SK-N-DZ (cell line): ENCODE measurements at places on chromosomes 4 and X.

DNA sequence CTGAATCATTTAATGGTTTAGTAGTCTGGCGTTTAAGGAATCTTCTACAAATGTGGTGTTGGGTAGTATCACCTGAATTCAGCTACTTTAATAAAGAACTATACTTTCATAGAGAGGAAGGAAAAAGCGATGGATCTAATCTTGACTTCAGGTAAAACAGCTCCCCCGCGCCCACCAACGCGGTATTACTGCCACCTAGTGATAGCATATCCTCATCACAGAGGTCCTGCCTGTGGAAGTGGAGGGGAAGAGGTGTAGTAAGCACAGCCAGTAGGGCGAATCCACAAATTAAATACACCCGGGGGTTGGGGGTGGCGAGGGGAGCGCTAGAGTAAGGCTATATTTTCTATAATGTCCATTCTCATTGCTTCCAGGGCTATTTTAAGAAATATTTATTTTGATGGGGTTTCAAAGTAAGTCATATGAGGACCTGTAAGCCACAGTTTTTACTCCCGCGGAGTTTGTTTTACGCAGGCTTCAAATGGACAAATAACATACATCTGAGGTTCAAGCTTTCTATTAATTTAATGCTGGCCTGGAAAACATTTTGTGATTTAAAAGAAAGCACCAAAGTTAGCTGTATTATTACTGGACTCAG is 8.3 kb upstream of the DAPP1 start:
- DNase-seq, result peak; percentile 63

GRCh38 chrX:68807818-68808217 is 21.0 kb upstream of the EFNB1 start:
- DNase-seq, result no peak

DNA sequence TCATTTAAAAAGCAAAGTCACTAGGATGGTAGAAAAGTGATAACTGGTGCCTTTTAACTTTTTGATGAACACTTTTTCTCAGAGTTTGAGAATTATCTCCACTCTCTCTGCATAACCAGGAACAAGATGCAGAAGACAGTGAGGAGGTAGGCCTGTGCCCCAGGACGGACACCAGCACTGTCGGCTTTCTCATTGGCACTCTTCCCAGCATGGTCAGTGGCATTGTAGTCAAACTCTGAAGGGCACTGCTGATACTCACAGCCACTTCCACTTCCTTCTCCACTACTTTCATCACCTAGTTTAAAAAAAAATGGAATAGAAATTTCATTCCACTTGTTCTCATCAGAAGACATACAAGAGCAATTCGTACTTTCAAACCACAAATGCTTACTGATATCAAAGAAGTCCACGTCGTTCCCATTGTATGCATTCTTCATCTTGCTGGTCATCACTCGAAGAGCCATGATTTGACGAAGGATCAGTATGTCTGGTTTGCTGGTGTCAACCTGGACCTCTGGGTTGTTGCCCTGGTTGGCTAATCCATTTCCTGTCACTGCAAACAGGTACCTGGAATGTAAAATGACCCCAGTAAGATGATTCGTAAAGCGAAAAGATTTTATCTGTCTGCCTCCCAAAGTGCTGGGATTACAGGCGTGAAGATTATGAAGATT is 84.8 kb upstream of the TFDP3 start:
- DNase-seq, result no peak

DNA sequence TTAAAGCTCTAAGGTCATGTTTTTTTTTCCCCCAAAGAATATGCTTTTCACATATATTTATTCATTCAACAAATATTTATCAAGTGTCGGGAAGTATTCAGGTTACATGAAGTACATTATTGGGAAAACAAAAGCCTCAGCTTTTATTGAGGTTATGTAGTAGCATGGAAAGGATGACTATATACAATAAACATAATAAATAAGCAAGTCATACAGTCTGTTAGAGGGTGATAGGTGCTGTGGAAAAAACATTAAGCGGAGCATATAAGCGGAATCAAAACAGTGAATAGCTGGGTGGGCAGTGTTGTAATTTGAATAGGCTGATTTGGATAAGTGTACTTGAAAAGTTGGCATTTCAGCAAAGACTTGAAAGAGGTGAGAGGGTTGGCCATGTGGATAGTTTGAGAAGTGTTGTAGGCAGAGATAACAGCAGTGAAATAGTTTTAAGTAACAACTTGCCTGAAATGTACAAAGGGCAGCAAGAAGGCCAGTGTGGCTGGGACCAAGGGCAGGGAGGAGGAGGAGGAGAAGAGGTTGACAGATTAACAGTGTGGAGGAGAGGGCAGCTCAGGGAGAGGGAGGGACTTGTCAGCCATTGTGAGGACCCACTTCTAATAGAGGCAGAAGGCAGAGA is 558.7 kb downstream of the SPRY1 start:
- no peak for DNase-seq

GRCh38 chrX:25534091-25534490 is 518.3 kb upstream of the ARX start:
- DNase-seq, result no peak

DNA sequence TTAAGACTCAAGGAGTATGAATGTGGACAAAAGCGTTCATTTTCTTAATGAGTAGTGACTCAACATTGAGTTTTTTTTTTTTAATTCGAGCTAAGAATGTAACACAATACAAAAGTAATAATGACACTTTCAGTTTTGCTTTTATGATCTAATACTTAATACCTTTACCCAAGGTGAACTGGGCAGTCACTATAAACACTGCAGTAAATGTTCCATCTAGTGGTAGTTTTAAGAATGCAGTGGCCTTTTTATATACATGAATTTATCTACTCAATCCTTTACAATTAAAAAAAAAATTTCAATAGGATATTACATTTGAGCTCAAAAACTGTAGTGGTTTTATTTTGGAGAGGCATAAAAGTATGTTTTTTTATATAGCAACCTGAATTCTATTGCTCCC is 33.9 kb downstream of the PDK3 start:
- DNase-seq, result no peak

GRCh38 chr4:155542415-155542814 is 124.2 kb upstream of the GUCY1A1 start:
- no peak for DNase-seq

DNA sequence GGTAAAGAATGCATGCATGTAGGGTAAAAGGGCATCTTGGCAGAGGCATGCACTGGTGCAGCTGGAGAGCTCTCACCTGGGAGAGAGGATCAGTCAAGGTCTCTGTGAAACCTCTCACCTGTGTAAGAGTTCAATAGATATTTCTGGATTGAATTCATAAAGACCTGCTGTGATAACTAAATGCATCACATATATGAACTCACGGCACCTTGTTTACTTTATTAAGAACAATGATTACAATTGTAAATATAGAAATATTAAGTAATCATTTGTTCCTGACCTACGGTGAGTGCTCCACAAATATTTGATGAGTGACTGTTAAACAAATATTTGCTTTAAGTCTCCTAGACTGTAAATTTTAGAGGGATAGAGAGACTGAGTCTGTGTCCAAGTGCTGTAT is 85.9 kb upstream of the PAQR3 start:
- DNase-seq, result no peak

DNA sequence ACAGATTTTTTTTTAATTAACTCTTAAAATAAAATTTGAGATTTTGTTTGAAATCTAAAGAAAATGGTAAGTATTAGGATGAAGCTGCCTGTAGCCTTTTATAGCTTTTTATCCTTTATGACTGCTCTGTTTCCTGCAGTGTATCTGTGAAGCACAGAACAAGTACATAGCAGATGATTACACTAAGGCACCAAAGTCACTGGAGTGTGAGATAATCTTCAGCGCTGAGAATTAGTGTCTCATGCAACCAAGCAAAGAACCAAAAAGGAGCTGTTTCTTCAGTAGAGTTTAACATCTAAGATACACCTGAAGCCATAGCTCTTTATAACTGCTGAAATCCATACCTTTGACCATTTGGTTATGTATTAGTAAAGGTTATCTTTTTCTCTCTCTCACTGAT is 1989.8 kb upstream of the PCDH10 start:
- DNase-seq, result no peak

GRCh38 chr4:8702516-8703400 is 110.2 kb downstream of the CPZ start:
- no peak for DNase-seq

DNA sequence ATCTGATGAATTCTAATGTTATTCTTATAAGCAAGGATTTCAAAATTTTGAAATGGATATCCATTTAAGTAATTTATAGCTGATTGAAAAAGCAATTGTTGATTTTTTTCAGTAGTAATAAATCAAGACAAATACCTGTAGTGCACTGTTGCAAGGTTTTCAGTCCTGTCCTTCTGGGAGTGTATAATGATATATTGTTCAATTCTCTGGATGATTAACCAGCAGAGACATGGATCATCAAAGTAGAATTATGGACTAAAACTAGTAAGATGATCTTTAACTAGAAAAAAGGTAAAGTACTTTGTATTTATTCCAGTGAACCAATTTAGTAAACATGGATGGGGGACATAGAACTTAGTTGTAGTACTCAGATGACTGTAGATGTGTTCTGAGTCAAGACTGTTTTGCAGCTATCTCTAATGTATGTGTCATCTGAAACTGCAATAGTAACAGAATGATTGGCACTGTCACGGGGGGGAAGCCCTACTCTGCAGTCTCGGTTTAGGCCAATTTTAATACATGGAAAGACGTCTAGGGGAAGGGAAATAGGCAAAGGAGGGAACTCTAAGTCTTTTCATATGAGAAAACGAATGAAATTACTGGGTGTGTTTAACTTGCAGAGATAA is 121.9 kb downstream of the GLRA3 start:
- DNase-seq, result no peak

DNA sequence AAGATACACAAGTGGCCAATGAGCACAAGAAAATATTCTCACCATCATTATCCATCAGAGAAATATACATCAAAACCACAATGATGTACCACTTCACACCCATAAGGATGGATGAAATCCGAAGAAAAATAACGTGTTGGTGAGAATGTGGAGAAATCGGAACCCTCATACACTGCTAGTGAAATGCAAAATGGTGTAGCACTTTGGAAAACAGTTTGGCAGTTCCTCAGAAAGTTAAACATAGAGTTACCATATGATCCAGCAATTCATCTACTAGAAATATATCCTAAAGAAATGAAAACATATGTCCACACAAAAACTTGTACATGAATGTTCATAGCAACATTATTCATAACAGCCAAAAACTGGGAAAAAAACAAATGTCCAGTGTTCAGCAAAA is 18.5 kb upstream of the APBB2 start:
- no peak for DNase-seq

DNA sequence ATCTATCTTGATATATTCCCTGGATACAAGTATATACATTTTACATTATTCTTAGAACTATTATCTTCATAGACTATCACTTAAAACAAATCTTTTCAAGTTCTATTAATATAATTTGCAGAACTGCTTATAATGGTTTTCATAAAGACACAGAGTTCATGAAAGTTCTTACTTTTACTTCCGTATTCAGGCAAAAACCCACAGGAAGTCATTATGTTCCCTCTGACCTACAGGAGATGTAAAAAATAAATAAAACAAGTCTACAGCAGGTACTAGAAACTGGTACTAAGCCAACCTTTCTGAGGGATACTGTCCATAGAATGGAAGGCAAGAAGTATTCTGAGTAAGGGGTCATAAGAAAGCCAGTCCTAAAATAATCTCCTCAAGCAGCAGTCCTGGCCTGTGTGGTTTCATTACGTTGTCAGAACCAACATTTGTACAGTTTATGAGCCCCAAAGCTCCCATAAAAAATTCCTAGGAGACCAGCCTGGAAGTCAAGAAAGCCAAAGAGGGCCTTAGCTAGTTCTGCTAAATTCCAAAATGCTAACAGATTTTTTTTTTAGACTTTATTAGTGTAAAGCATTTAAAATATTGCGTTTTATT is 68.6 kb downstream of the CAMK2D start:
- DNase-seq, result no peak

DNA sequence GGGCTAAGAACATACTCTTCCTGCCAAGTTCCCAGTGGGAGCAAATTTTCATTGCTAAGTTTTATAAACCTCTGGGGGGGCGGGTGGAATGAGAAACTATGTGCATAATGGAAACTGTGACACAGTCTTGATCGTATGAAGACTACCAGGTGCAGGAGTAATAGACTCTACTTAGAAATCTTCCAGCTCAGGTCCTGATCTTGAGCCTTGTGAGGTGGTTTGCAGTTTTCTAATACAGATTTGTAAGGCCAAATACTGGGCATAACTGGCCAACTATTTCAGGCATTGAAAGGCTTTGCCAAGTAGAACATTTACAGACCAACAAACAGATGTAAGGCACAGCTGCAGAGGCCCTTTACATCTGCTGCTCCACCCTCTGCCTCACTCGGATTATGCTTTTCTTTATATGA is 89.7 kb upstream of the CBR4 start:
- DNase-seq, result no peak

- no peak for DNase-seq
Measured at GRCh38 chr4:2698504-2698903, 57.6 kb downstream of the TNIP2 start.

DNA sequence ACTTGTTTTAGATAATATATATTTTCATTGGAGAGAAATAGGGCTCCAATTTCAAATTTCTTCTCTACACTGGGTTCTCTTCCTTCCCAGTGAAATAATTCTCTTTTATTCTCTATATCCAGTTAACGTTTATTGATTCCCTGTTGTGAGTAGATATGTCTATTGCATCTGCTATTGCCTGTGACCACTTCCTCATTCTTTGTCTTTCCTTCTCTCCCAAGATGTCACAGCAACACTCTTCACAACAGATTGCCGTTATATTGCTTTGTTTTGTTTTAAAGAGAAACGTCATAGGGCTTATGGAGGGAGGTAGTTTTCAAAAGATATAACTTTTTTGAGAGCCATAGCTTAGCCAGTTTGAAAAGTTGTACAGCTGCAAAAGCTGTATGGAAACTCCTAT is 343.8 kb downstream of the ARHGAP24 start:
- DNase-seq, result no peak

DNA sequence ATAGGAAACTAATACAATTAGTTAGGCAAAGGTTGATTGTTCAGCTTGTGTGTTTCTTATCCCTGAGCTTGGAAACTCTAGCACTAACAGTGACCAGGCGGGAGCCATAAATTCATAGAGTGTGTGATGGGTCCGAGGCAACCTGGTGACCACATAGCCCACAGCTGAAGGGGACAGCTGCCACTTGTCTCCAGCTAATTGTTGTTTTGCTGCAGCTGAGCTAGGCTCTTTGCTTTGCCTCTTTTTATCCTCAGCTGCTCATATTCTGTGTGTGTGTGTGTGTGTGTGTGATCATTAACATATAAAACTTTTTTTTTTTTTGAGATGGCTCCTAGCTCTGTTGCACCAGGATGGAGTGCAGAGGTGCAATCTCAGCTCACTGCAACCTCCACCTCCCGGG is 53.2 kb downstream of the DOCK11 start:
- DNase-seq, result no peak

DNA sequence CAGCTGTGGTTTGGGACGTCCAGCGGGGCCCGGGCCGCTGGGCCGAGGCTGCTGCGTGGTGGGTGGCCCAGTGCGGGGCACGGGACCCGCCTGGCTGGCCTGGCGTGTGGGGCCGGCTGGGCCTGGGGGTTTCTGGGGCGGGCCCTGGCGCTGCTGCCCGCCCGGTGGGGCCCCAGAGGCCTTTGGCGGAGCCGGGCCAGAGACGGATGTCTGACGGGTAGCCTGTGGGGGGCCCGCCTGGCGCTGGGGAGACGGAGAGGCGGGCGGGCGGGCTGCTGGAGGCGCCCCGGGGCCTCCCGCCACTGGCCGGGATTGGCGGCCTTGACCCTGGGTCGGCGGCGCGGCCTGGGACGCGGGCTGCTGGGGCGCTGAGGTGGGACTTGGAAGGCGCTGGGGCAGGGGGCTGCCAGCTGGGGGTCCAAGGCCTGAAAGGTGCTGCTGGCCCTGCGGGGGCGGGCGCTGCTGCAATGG is 8.1 kb upstream of the TIMP1 start:
- DNase-seq, result no peak

- DNase-seq, result no peak
Measured at GRCh38 chrX:23127586-23127985, 127.8 kb downstream of the DDX53 start.
